ENCODE measurements at places on chromosomes 4 and X. TPM values are rescaled to one million over a fixed set of nuclear protein-coding genes. Genes with fewer than 3 reads are reported as not detected.

DNA sequence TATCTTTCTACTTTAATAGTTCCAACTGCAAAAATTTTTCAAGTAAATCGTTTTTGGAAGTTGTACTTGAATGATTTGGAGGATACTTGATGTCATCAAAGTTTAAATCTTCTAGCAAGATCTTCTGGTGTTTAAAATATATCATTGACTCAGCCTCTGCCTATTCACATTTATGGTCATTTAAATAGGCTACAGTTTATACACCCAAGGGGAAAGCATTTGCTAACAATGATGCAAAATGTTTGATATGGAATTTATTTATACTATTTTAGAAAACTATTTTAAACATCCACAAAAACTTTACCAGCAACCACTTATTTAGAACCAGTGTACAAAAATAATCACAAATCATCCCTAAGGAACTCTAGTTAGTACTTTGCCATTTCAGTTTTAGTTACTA, 123.3 kb upstream of the STIM2 start:
- H3K4me3 ChIP-seq: no peak overlapping the region
- no peaks in the 10 kb centered on the region for H3K4me1 ChIP-seq
- DNase-seq: no peak
- peaks cover 2% of the 10 kb centered on the region for H3K36me3 ChIP-seq
- H3K27me3 ChIP-seq: no peaks in the 10 kb centered on the region

PRRG1 gene
- total RNA-seq: not detected

- no peaks in the 10 kb centered on the region for H3K27me3 ChIP-seq
- peaks cover 44% of the 10 kb centered on the region for H3K36me3 ChIP-seq
- H3K4me3 ChIP-seq: no peak overlapping the region
Measured at GRCh38 chr4:139054791-139055505, 39.4 kb downstream of the NOCT start.

ADRA2C gene
- total RNA-seq: not detected

TLL1 gene
- total RNA-seq: not detected
